RWPE2 (cell line): ENCODE measurements at places on chromosomes 1 and 21.

- no peak for DNase-seq
Measured at GRCh38 chr1:78318011-78318410, 172.8 kb upstream of the PTGFR start.

GRCh38 chr1:45414746-45415145, 74.5 kb upstream of the MUTYH start:
- DNase-seq: no peak

DNA sequence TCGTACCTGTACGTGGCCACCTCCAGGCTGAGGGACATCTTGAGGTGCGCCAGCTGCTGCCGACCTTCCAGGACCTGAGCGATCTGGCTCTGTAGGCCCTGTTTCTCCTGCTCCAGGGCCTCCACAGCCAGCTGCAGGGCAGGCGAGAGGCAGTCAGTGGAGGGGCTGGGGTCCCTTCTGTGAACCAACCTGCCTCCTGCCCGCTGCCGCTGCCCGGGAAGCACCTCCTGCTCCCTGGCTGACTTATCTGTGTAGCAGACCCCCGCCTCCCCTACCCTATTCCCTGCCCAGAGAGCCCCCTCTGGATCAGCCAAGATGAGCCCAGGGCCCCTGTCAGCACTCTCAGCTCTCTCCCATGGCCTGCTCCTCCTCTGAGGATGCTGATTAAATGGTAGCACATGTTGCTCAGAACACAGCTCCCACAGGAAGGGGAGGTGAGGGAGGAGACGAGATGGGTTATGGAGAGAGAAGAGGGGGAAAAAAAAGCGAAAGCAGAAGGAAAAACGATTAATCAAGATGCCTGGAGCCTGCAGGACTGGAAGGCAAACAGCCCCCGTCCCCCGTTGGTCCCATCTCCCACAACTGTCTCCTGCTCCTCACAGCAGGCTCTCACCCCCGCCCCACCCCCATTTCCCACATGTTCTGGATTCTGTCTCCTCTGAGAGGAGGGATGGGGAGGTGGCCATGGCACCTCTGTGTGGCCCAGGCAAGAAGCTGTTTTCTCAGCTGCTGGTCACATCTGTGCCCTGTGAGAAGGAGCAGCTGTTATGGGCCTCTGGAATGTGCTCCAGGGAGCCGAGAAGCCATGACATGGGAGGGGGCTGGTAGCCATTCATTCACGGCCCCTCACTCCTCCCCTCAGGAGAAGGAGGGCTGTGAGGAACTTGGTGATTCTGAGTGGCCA, 1.7 kb downstream of the NES start:
- no peak for DNase-seq

- no peak for DNase-seq
Measured at GRCh38 chr1:190019717-190020116, 457.9 kb downstream of the BRINP3 start.

GRCh38 chr1:159786966-159787365, 6.2 kb downstream of the DUSP23 start:
- no peak for DNase-seq

DNA sequence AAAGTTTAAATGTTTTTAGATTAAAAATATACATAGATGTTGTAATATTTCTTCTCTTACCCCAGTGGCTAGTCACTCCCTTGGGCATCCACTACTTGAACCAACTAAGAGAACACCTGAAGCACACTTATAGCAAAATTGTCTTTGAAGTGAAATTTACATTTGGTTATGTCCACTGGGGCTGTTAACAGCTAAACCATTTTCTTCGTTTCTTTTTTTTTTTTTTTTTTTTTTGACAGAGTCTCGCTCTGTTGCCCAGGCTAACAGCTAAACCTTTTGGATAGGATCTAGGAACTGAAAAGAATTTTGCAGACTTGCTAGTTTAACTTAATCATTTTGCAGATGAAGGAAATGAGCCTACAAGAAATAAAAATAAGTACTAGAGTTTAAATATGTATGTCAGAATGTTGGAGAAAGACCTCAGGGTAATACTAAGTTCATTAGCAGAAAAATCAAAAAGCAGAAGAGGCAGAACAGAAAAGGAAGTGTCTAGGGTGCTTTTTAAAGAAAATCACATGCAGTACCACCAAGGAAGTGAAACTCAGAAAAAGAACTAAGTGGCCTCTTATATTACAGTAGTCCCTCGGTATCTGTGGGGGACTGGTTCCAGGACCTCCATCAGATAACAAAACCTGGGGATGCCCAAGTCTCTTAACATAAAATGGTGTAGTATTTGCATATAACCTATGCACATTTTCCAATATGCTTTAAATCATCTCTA, 11.8 kb downstream of the DRAM2 start:
- no peak for DNase-seq

- no peak for DNase-seq
Measured at GRCh38 chr1:153438599-153438998, 21.9 kb downstream of the S100A7 start.

GRCh38 chr1:182183606-182184005, 122.1 kb upstream of the ZNF648 start:
- no peak for DNase-seq

GRCh38 chr1:163561580-163562295, 240.0 kb downstream of the NUF2 start:
- no peak for DNase-seq

- no peak for DNase-seq
Measured at GRCh38 chr1:121483961-121484424, 299.2 kb downstream of the SRGAP2C start.

- no peak for DNase-seq
Measured at GRCh38 chr1:51329443-51330325, 678 bp downstream of the TTC39A start.

DNA sequence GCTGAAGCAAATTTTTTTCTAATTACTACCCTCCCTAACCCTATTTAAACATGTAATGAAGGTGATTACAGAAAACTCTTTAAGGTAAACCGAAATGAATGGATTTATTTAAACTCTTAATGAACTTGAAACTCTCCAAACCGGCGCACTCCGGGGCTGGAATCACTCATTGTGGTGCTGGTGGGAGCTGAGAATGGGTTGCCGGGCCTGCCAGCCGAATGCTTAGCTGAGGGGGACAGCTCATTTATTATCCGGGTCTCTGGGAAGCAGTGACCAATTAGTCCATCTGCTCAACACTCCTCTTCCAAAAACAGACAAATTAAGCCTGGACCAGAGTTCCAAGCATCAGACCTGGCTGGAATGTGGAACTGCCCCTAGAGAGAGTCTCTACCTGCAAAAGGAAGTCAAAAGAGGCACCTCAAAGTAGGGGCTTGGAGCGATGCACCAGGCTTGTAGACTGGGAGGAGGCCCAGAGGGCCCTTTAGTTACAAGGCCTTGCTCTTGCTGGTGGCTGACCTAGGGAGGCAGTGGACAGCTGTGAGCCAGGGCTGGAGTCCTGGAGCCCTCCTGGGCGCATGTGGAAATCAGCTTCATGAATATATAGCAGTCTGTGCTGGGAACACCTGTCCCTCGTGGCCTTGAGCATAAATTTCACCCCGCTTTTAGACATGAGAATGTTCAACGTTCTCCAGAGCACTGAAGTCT, 320.7 kb downstream of the AJAP1 start:
- DNase-seq: no peak

GRCh38 chr1:81758181-81758580, 42.6 kb upstream of the ADGRL2 start:
- no peak for DNase-seq

DNA sequence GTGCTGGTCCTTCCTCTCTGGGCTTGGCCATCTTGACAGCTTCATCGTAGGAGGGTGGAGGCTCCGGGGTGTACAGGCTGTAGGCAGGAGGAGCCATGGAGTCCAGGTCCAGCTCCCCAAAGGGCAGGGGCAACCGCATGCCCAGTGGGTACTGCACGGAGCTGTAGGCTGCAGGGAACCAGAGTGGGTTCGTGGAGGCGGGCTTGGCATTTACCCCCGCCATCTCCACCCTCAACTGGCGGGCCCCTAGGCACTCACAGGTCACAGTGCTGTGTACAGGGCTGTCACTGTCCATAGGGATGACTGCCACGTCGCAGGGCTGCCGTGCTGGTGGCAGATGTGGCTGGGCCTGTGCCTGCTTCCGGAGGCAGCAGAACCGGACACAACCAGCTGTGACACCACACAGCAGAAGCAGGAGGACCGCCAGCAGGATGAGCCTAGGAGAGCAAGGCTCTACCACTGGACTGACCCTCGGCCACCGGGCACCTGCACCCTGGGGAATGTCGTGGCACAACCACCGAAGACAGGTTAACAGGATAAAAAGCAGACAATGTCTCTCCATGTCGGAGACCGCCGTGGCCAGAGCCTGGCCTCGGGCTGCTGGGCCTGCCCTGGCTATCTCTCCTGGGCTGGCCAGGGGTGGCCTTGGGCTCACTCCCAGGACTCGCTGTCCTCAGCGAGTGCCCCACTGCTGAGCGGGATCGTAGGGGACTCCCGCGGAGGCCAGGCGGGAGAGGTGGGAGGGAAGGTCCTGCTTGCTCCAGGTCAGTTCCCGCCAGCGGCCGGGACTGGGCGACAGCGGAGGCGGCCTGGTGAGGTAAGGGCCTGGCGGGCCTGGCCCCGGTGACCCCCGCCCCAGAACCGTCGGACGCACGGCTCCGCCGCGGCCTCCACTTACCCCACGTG, 831 bp downstream of the TMEM52 start:
- peak; percentile 66 for DNase-seq

DNA sequence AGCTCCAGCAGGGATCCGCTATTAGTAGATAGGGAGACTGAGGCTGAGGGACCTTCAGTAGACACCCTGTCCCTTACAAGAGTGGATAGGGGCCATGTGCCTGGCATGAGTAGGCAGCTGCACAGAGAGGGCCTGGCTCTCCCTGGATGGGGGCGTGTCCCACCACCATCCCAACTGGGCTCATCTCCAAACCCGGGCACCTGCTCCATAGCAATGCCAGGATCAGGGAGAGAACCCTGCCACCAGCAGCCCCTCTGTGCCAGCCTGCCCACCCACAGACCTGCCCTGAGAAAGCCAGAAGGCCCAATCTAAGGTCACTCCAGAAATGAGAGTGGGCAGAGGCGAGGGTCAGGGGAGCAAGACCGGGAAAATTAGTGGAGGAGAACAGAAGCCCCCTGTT, 121.3 kb downstream of the GRIK3 start:
- no peak for DNase-seq

- no peak for DNase-seq
Measured at GRCh38 chr1:93904228-93904627, 5.0 kb downstream of the GCLM start.

DNA sequence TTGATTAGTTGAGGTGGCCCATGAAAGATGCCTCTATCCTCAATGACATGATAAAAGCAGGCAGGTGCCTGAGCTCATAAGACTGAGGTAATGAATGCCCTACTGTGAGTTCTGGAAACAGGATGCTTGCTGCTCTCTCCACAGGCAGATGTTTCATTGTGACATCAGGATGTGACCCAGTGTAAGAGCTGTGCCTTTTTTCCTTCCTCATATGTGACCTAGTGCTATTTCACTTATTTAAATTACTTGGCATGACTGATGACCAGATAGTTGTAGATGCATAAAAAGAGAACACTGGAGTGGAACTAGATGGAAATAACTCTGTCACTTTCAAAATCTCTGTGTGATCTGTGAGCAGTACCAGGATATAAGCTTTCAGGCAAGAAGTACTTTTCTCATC, 31.9 kb downstream of the KIF14 start:
- no peak for DNase-seq

DNA sequence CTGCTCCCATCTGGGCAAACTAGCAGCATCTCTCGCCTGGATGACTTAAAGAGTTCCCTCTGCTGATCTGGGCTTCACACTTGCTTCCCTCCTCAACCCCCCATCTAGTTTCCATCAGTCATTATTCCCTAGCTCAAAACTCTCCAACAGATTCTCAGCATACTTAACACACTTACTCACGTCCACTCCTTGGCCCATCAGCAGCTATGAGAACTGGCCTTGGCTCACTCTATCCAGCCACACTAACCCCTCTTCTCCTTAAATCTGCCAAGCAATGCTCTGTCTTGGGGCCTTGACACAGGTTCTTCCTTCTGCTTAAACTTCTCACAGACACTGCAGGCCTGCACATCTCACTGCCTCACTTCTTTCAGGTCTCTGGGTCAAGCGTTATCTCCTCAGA, 41.6 kb downstream of the GNG12 start:
- DNase-seq: no peak

GRCh38 chr1:179012038-179012437, 13.7 kb upstream of the FAM20B start:
- DNase-seq: no peak

- no peak for DNase-seq
Measured at GRCh38 chr21:45223236-45224185, 64.2 kb downstream of the POFUT2 start.

- no peak for DNase-seq
Measured at GRCh38 chr1:107879927-107880326, 85.1 kb downstream of the VAV3 start.
